Cortex of kidney (tissue), 1 donor: ENCODE measurements at places on chromosomes 6 and 20.

- no peak for DNase-seq
These were observed 1.4 kb downstream of the PAQR8 start for GRCh38 chr6:52363228-52363867.

GRCh38 chr6:132215805-132216204 is 185.5 kb downstream of the MOXD1 start:
- no peak for DNase-seq

GRCh38 chr6:101662111-101662897 is 268.8 kb downstream of the GRIK2 start:
- no peak for DNase-seq

DNA sequence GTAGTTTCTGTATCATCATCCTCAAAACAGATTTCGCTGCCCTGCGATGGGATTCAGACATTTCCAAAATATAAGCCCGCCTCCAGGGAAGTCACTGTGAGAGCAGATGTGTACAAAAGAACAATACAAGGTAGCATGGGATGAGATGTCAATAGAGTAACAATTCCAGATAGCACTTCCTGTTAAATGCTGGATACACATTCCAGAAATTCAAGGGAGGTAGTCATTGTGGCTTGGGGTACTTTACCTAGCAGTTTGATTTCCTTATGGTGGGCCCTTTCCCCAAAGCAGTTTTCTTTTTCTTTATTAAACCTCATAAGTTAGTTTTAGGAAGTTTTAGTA is 2.5 kb downstream of the RNF217 start:
- DNase-seq: no peak

DNA sequence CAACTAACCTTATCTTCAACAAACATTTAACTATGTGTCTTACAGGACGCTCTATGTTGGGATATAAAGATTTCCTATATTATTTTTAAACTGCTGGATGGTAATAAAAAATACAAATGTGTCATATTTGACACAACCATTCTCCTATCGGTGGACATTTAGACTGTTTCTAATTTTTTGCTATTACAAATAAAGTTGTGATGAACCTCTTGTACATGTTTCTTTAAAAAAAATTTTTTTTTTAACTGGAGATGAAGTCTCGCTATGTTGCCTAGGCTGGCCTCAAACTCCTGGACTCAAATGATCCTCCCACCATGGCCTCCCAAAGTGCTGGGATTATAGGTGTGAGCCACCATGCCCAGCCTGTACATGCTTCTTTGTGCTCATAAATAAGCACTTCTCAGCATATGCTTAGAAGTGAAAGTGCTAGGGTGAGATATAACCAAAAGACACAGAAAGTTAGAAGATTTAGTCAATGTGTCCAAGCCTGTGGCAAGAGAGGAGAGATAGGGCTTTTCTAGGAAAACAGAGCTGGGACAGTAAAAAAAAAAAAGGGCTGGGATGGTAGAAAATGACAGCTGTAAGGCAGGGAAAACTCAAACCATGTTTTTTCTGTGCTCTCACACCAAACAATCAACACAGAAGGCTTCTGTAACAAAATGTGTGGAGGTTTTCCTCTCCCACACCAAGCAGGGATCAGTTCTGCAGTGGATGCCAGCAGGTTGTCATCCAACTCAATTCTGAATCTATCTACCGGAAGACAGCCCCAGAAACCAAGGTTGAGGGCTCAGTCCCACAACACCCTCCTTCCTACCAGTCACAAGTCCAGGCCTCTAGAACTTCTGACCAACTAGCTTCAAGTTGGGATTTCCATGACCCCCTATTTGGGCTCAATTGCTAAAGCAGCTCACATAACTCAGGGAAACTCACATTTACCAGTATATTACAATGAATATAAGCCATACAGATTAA is 70.0 kb upstream of the SMIM29 start:
- DNase-seq: no peak

DNA sequence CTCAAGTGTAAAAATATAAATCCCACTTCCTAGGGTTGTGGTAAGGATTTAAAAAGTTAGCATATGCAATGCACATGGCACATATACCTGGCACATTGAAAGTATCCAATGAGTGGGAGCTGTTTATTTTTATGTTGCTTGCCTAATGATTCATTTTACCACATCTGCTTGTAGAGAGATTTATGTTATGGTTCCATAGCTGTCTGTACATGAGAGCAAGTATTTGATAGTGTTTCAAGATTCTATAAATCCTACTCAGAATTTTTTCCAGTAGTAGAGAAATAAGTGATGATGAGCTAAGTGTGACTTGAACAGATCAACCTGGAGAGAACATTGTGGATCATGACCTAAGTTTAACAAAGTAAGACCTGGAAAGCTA is 125.3 kb upstream of the SPTLC3 start:
- no peak for DNase-seq
